Right lung (tissue), 10 donors: ENCODE measurements at places on chromosomes 11 and 22. TPM values are rescaled to one million over a fixed set of nuclear protein-coding genes. Genes with fewer than 3 reads are reported as not detected.

The DNAJB13 gene
- polyA plus RNA-seq = 3.0 TPM

The UBQLNL gene
- polyA plus RNA-seq = 1.7 TPM

The CARD18 gene
- not detected for polyA plus RNA-seq

The RBMXL2 gene
- polyA plus RNA-seq = not detected

The ANAPC15 gene
- polyA plus RNA-seq = 36.4 TPM

The IL17REL gene
- not detected for polyA plus RNA-seq
